NCI-H2107 (cell line): ENCODE measurements at places on chromosomes 6 and 20.
A peak's percentile ranks its signal among the peaks of the same experiment; 100 is the strongest.

DNA sequence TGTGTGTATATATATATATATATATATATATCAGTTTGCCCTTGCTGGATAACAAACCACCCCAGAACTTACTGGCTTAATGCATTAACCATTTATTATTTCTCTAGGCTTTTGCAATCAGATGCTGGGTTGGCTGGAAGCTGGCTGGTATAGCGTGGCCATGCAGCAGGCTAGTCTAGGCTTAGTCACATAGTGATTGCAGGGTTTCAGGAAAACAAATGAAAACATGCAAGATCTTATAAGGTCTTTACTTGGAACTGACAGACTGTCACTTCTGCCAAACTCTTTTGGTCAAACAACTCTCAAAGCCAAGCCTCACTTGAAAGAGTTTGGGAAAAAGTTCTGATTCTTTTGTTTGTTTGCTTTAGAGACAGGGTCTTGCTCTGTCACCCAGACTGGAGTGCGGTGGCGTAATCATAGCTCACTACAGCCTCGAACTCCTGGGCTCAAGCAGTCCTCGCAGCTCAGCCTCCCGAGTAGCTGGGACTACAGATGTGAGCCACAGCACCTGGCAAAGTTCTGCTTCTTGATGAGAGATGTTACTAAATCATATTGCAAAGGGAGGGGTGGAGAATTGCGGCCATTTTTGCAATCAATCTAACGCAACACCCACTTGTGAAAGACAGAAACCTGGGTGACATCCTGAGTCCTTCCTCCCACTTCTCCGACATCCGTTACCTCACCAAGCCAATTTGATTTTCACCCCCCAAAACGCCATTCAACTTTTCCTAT, 74.6 kb upstream of the RNF24 start:
- no peak for DNase-seq

GRCh38 chr20:45842169-45842812, 8.7 kb downstream of the SNX21 start:
- no peak for DNase-seq

- peak; percentile 17 for DNase-seq
These were observed 359 bp downstream of the PHIP start for GRCh38 chr6:79077715-79078074.

DNA sequence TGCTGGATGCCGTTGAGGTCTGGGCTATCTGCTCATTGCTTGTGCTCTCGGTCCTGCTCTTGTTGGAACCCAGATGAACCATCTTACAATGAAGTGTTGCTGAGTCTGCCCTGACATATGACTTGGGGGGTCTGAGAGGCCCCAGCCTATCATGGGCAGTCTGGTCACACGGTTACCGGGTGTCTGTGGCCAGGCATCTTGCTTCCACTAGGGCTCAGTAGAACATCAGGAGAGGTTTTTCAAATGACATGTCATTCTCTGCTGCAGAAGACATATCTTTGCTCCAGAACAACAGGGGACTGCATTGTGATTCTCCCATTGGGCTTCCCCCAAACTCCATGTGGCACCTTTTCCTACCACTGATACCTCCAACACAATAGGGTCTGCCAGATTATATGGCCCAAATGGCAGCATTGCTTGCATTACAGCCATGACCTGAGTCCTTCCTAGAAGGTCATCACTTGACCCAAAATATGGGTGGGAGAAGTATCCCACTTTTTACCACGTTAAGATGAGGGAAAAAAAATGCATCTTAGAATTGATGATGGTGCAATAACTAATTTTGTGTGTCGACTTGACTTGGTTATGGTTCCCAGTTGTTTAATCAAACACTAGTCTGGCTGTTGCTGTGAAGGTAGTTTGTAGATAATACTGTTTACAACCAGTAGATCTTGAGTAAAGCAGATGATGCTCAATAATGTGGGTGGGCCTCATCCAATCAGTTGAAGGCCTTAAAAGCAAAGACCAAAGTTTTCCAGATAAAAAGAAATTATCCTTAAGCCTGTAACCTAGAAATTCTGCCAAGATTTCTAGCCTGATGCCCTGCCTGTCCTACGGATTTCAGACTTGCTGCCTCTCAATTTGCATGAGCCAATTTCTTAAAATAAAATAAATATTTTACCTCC, 241.0 kb downstream of the QKI start:
- DNase-seq: no peak

DNA sequence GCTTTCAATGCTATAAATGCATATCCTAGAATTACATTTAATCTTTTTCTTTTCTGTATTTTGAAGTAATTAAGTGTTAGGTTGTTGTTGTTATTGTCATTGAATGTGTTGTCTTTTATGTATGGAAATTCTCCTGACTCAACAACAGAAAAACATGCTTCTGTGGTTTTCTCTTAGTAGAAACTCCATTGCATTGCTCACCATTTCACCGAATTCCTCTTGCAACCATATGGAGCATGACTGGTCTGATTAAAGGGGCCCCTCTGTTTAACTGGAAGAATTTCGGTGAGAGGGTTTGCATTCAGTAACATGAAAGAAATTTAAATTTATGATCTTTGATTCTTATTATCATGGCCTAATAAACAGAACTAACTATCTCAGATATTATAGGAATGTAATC, 454.3 kb upstream of the JARID2 start:
- DNase-seq: no peak

GRCh38 chr6:91569071-91569470, 982.2 kb upstream of the MAP3K7 start:
- DNase-seq: no peak

DNA sequence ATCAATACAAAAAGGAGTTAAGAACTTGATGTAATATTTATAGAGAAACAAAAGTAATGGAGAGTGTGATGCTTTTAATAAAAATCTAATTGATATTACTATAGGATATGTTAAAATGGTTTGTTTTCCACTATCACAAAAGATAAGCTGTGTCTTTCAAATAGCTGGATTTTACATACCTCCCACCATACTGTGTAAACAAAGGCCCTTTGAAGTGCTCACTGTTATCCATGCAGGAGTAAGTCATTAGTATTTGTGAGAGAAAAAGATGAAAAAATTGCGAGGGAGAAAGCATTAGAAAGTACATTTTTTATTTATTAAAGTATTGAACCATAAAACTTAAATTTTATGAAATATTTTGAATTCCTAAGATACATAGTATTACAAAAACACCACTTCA, 733.0 kb downstream of the GRIK2 start:
- DNase-seq: no peak

- no peak for DNase-seq
These were observed 92.7 kb upstream of the CD93 start for GRCh38 chr20:23178806-23179205.

DNA sequence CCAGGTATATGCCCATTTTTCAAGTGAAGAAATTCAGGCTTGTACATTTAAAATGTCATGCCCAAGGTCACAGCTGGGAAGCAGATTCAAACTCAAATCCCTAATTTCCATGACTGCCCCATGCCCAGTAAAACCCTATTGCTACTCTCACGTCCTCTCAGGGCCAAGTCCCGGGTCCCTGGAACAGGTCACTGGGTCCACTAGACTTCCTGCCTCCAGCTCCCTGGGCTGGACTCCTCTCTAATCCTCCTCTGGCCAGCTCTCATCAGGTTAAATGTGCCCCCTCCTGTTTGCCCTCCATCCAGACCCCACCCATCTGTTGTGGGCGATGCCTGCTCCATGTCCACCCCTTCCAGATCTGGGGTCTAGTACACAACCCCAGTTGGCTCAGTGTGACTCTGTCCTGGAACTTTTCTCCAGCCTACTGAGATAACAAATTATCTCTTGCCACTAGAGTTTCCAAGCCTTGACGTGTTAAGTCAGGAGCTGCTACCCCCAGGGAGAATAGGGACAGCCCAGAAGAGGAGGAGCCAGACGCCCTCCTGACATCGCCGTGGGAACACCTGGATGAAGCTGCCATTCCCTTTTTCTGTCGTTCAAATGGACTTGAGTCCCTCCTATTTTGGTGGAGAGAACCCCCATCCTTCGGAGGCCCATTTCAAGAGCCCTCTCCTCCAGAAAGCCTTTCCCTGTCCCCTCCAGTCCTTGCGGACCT, 3.7 kb upstream of the SPDEF start:
- DNase-seq: no peak

GRCh38 chr20:36629719-36630681, 16.0 kb downstream of the SLA2 start:
- no peak for DNase-seq

DNA sequence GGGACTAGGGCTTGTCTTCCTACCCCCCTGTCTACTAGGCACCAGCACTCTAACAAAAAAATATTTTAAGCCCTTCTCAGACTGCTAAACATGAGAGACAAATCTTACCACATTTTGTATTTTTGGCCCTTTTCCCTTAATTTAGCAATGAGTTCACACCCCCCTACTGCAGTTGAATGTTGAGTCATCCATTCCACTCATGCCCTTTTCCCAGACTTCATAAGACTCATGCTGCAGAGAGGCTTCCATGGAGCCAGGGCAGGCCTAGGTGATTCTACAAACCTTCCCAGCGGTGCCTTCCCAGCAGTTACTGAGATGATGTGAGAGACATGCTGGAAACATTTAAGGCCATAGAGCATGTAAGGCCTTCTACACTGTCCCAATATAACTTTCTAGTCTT, 53.9 kb downstream of the PXDC1 start:
- no peak for DNase-seq

- DNase-seq: no peak
These were observed 118.9 kb upstream of the NHSL1 start for GRCh38 chr6:138618168-138618567.

GRCh38 chr20:10721137-10721896, 47.5 kb upstream of the JAG1 start:
- no peak for DNase-seq

DNA sequence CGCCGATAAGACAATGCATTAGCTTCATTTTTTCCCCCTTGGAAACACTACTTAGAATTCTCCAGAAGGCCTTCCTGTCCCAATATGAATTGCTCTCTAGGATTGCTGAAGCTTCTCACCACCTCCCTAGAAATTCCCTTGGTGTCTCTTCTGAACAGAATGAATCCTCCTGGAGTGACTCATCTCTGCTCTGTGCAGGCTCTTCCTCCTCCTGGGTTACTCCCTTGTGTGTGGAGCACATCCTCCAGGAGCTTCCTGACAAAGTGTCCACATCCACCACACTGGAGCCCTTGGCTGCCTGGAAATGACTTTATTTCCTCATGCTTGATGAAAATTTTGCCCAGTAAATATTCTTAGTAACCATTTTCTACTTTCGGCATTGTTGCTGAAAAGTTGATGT, 54.4 kb downstream of the DTNBP1 start:
- DNase-seq: no peak

- no peak for DNase-seq
These were observed 27.6 kb upstream of the SCAF8 start for GRCh38 chr6:154705471-154706113.

- no peak for DNase-seq
These were observed 32.2 kb upstream of the HEY2 start for GRCh38 chr6:125717120-125717731.

GRCh38 chr6:144162977-144163376, 12.7 kb downstream of the STX11 start:
- no peak for DNase-seq

- DNase-seq: no peak
These were observed 835.3 kb upstream of the EPHA7 start for GRCh38 chr6:94254689-94255088.

GRCh38 chr6:2185466-2185865, 59.9 kb downstream of the GMDS start:
- DNase-seq: no peak

GRCh38 chr6:79810185-79810705, 137.1 kb downstream of the ELOVL4 start:
- DNase-seq: peak; percentile 83

DNA sequence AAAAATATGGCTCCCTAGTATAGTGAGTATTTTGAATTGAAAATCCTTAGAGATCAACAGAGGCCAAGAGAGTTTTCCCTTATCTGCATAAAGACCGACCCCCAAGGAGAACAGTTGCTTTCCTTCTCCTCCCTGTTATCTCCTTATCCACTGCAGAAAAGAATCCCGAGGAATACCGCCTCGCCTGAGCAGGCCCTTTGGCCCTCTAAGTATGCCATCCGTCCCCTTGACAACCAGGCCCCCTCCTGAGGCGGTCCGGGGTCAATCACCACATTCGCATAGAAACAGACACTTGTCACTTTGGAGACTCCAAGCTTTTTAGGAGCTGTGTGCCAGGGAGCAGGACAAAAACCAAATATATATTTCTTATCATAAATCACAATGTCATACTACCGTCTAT, 15.9 kb upstream of the GGTLC1 start:
- DNase-seq: no peak

GRCh38 chr6:34243901-34244884, 4.6 kb downstream of the SMIM29 start:
- no peak for DNase-seq

DNA sequence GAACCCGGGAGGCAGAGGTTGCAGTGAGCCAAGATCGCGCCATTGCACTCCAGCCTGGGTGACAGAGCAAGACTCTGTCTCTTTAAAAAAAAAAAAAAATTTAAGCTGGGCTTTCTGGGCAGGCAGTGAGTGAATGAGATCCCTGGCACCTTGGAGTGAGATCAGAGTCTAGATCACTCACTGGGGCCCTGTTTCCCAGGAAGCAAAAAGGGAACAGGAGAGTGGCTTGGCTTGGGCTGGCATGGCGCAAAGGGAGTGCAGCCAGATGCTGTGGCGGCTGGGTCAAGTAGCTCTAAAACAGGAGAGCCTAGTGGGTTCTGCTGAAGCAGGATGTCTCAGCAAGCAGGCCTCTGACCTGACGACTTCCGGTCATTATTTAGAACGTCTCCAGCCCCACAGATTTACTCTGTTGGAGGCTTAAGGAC, 10.4 kb downstream of the PLCG1 start:
- no peak for DNase-seq

DNA sequence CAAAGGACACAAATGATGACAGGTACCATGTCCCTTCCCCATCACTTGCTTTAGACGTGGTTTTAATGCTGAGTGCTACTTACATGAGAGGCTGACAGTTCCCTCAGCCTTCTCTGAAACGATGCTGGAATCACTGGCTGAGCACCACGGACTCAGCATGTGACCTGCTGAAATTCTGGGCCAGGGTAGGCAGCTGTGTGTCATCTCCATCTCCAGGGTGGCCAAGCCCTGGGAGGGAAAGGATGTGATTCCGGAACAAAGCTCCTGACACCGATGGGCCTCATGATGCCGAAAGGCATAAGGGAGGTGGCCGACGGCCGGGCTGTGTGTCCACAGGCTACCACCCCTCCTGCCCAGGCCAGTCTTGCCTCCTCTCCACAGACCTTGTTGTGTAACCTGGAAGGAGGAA, 184.3 kb upstream of the CST7 start:
- DNase-seq: no peak

DNA sequence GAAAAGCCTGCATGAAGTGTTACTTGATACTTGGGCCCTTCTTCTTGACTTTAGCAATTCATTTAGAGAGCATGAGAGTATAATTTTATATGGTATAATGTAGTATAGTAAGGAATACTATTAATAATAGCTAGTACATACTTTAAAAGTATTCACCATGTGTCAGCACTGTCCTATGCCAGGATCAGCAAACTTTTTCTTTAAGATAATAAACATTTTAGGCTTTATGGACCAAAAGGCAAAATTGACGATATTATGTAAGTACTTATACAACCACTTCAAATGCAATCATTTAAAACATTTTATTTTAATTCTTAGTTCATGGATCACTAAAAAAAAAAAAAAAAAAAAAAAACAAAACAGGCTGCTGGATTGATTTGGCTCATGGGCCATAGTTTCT, 163.9 kb downstream of the IBTK start:
- no peak for DNase-seq

GRCh38 chr6:157823001-157823527, at the start of gene SNX9:
SNX9 (plus strand) TSS chr6:157823246; CDS start chr6:157823435, 189 bp downstream.
- DNase-seq: peak; percentile 22
